Cardiac muscle cell (in vitro differentiated cells and primary cell): ENCODE measurements at places on chromosomes 5 and 9. TPM values are rescaled to one million over a fixed set of nuclear protein-coding genes. Genes with fewer than 3 reads are reported as not detected.

The LCP2 gene
- not detected in 2 replicates for total RNA-seq

- no peaks in the 10 kb centered on the region for H3K36me3 ChIP-seq
- peaks cover 40% of the 10 kb centered on the region for H3K4me1 ChIP-seq
- H3K4me3 ChIP-seq, result peak overlapping the region; percentile 22
- H3K27me3 ChIP-seq, result no peaks in the 10 kb centered on the region
- H3K27ac ChIP-seq, result peak overlapping the region; percentile 98
- no peak for DNase-seq
These were observed 851 bp upstream of the EEIG1 start for GRCh38 chr9:127981559-127982121.

DNA sequence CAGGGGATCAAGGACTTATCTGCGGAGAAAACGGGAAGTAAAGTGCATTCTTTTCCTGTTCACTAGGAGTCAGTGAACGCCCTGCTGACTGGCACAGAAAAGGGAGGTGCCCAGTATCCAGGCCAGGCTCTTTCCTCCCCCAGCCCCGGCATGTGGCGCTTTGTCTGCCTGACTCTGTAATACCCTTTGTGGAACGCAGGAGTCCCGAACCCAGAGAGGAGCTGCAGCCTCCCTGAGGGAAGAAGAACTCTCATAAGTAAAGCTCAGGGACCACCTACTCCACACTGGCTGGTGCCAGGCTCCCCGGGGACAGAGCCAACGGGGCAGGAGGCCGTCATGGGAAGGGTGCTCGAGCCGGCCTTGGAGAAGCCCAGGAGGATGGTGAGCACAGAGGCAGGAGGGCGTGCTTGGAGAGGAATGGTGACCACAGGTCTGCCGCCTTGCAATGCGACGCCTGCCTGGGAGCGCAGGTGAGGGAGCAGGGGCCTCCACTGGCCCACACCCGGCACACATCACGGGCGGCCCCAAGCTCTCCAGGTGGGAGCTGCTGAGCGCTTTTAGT is 31.5 kb downstream of the VAV2 start:
- H3K4me1 ChIP-seq, result peaks cover 24% of the 10 kb centered on the region
- no peak overlapping the region for H3K27ac ChIP-seq
- H3K4me3 ChIP-seq, result no peak overlapping the region
- DNase-seq, result no peak
- H3K27me3 ChIP-seq, result no peaks in the 10 kb centered on the region

- no peaks in the 10 kb centered on the region for H3K36me3 ChIP-seq
- H3K4me1 ChIP-seq, result peaks cover 2% of the 10 kb centered on the region
- H3K4me3 ChIP-seq, result peak overlapping the region; percentile 74
- DNase-seq, result no peak
- peaks cover 28% of the 10 kb centered on the region for H3K27me3 ChIP-seq
These were observed 726 bp upstream of the ADGRV1 start for GRCh38 chr5:90557871-90558270.

DNA sequence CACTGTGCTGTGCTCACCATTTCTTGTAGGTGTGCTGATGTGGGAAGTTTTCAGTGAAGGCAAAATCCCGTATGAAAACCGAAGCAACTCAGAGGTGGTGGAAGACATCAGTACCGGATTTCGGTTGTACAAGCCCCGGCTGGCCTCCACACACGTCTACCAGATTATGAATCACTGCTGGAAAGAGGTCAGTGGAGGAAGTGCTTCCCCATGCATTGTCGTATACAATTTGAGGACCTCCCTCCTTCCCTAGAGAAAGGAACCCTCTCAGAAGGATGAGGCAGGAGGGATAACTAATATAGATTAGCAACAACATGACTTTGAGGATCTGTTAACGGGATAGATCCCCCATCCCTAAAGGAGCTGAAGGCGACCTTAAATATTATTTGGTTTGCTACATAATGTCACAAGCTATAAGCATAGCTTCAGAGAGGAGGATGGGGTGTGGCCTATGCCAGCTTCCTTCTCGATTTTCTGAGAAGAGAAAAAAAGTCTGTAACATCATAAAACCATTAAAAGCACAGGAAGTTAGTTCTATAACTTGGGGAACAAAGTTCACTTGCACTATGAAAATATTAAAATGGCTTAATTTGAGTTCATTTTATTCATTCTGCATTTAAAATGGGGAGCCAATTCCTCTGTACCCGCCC is 17.0 kb upstream of the CYFIP2 start:
- no peak overlapping the region for H3K27ac ChIP-seq
- DNase-seq, result no peak
- no peaks in the 10 kb centered on the region for H3K27me3 ChIP-seq
- H3K4me1 ChIP-seq, result no peaks in the 10 kb centered on the region

DNA sequence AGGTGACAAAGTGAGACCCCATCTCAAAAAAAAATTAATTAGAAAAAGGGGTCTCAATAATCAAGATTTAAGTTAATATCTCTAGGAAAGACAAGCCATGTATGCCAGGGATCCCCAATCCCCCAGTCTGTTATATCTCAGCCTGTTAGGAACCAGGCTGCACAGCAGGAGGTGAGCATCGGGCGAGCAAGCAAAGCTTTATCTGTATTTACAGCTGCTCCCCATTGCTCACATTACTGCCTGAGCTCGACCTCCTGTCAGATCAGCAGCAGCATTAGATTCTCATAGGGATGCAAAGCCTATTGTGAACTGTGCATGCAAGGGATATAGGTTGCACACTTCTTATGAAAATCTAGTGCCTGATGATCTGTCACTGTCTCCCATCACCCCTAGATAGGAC is 116.8 kb downstream of the TARS1 start:
- H3K27me3 ChIP-seq, result no peaks in the 10 kb centered on the region
- H3K4me3 ChIP-seq, result no peak overlapping the region
- no peak for DNase-seq
- H3K4me1 ChIP-seq, result no peaks in the 10 kb centered on the region
